ENCODE measurements at places on chromosomes 7 and 10. TPM values are rescaled to one million over a fixed set of nuclear protein-coding genes. Genes with fewer than 3 reads are reported as not detected.

VAX1 gene
- total RNA-seq, result not detected

EPHB6 gene
- total RNA-seq, result 2.4 TPM

GJD4 gene
- total RNA-seq, result under 0.01 TPM

DNA sequence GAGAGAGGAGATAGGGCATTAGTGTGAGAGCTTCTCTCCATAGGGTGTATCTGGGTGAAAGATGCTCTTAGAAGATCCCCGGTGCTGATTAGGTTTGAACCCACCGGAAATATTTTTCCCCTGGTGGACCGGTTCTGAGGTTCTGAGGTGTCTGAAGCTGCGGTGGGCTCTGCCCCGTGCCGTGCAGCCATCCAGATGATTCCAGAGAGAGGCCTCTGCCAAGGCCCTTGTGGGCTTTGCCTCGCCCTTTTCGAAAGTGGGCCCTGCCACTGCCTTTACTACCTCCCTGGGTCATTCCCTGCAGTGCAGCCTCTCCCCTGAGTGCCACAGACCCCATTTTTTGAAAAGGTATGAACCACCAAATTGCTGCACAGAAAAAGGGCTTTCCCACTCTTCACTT, 2.8 kb downstream of the GIMAP8 start:
- DNase-seq, result no peak

- DNase-seq, result no peak
Observed at GRCh38 chr7:120304674-120305073, 31.7 kb downstream of the KCND2 start.

DNA sequence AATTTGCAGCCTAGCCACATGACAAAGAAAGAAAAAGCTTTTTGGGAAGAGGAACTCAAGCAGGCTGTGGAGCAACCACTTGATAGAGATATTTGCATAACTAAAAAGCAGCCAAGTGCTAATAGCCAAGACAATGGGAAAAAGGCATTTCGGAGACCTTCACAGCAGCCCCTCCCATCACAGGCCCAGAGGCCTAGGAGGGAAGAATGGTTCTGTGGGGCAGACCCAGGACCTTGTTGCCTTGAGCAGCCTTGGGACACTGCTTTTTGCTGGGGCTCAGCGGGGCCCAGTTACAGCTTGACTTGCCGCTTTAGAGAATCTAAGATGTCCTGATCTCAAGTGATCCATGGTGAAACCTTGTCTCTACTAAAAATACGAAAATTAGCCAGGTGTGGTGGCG, 38.5 kb downstream of the FAM149B1 start:
- DNase-seq, result no peak

DNA sequence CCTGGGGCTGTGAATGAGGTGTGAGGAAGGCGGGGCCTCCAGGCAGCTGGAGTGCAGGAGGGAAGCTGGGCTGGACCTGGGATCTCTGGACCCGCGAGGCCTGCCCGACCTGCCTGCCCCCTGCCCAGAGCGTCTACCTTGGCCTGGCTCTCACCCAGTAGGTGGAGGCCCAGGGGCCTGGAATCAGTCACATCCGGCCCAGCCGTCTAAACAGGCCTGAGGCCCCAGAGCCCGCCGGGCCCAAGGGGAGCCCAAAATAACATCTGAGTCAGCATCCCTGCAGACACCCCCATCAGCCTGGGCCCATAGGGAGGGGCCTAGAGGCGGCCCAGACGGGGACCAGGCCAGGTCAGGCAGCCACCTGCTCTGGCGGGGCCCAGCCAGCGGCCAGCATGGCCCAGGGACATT, 15.1 kb upstream of the ELN start:
- DNase-seq, result peak; percentile 98

DNA sequence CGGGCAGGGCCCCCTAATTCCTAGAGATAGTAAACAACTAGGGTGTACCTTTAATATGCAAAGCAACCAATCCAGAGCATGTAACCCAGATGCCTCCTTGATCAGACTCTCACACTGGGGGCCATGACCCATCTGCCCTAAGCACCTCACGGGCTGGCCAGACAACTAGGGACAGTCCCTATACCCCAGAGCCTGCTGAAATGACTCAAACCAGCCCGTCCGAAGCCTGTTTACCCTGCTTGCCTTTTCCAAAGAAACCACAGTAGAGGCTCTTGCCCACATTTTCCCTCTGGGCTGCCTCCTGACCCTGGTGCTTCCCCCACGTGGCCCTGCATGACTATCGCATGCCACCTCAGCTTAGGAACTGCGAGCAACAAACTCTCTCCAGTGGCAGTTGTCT, 46.2 kb downstream of the RGS10 start:
- DNase-seq, result peak; percentile 34

GRCh38 chr7:124497176-124497575, 268.4 kb downstream of the GPR37 start:
- DNase-seq, result no peak

- DNase-seq, result no peak
Observed at GRCh38 chr10:88995156-88995876, 4.7 kb downstream of the FAS start.

GRCh38 chr10:83680470-83680891, 458.8 kb upstream of the GHITM start:
- DNase-seq, result no peak
